SK-MEL-5 (cell line): ENCODE measurements at places on chromosomes 4 and X. TPM values are rescaled to one million over a fixed set of nuclear protein-coding genes. Genes with fewer than 3 reads are reported as not detected.

CFAP97 gene
- total RNA-seq = 73.5 and 74.9 TPM in 2 replicates

IL1RAPL2 gene
- not detected in 2 replicates for total RNA-seq

RADX gene
- total RNA-seq = 7.3 and 7.4 TPM in 2 replicates

CNKSR2 gene
- total RNA-seq = 3.0 and 3.1 TPM in 2 replicates

MAGEB6 gene
- 0.71 and 0.85 TPM in 2 replicates for total RNA-seq

DNA sequence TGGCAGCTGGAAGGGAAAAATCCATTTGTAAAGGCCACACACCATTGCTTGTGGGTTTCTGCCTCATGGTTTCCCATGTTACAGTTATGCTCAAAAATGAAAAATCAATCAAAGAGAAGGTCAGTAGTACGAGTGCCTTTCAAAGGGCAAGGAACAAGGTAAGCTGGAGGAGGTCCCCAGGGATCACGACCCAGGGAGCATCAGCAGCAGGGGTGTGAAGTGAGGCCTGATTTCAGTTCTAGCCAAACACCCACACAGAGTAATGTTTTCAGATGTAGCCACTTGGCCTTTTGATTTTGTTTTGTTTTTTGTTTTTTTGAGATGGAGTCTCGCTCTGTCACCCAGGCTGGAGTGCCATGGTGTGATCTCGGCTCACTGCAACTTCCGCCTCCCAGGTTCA is 69.4 kb upstream of the AFAP1 start:
- DNase-seq = no peak

DNA sequence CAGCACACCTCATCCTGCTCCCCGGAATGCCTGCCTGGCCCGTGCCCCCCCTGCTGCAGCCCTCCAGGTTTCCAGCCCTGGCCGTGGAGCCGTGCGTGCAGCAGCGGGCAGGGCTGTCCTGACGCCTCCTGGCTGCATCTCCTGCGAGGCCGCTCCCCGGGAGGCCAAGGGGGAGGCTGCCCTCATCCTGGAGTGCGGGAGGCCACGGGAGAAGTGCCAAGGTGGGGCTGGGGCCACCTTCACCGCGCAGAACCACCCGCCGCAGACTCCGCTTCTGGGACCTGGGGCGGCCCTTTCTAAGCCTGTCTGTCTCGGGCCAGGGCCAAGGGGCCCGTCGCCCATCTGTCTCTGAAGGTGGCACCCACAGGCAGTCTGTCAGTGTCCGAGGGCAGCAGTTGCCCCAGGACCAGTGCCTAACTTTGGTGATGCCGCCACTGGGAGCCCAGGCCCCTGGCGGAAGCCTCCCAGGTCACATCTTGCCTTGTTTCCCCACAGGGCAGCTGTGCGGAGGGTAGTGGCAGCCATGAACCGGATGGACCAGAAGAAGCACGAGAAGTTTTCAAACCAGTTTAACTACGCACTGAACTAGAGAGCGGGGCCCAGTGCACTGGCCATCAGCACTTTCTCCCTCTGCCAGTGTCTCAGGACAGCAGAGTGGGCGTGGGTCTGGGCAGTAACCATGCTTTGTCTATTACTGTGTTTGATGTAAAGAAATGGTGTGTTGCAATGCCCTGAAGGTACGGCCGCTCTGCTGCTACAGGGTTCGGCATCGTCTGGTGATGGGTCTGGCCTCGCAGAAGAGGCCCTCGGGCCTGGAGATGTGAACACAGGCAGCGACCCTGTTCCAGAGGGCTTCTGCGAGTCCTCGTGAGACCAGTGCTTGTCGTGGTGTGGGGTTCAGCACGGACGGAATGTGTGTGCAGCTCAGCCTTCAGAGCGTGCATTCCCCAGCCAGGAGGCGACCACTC is 20.6 kb downstream of the NKX1-1 start:
- DNase-seq = no peak

DNA sequence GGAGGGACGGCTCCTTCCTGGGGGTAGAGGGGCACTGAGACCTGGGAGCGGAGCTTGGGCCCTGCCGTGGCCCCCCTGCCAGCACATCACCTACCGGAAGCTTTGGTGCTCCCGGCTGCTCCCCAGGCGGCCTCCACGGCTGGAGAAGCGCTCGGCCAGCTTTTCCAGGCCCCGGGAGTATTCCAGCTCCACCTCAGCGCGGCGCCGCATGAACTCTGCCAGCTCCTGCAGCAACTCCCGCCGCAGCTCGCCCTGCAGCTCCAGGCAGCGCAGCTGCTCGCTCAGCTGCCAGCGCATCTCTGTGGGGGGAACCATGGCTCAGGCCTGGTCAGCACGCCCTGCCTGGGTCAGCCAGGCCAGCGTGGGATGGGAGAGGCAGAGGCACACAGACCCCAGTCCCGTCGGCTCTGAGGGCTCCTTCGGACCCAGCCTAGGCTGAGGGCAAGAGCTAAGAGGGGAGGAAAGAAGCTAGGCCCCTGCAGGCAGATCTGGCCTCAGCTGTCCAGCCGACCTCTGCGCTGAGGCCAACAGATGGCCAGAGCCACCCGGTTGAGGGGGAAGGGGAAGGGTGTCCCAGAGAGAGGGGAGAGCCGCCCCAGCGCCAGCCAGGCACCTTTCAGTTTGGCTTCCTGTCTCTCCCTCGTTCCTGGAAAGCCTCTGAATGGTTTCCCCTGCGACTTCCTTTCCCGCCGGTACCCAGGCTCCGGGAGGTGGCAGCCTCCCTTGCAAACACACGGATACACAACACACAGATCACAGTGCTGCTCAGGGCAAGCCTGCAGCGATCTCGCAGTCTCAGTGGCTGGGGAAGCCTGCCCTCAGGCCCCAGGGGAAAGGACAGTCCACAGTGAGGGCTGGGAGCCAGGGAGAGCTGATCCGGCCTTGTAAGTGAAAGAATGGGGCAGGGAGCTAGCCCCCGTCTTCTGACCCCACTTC is 4.3 kb downstream of the ARHGAP4 start:
- no peak for DNase-seq

- DNase-seq = no peak
Observed at GRCh38 chr4:69104719-69105275, 8.5 kb downstream of the UGT2B7 start.

DNA sequence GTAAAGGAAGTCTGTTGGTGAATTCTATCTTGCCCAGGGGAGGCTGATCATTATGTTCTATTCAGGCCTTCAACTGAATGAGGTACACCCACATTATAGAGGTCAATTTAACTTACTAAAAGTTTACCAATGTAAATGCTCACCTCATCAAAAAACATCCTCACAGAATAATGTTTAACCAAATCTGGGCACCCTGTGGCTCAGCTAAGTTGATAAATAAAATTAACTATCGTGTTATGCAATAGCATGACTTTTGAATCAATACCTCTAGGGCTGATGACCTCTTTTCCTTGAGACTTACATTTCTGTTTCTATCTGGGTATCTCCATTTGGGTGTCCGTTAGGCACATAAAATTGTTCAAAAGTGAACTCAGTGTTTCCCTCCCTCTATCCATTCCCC is 203.1 kb downstream of the TEX13C start:
- DNase-seq = no peak

- DNase-seq = no peak
Observed at GRCh38 chr4:90824266-90825150, 697.3 kb downstream of the CCSER1 start.

- DNase-seq = no peak
Observed at GRCh38 chr4:159292137-159292896, 189.4 kb downstream of the RAPGEF2 start.

GRCh38 chr4:81470456-81471297 is 1.0 kb downstream of the RASGEF1B start:
- DNase-seq = no peak

DNA sequence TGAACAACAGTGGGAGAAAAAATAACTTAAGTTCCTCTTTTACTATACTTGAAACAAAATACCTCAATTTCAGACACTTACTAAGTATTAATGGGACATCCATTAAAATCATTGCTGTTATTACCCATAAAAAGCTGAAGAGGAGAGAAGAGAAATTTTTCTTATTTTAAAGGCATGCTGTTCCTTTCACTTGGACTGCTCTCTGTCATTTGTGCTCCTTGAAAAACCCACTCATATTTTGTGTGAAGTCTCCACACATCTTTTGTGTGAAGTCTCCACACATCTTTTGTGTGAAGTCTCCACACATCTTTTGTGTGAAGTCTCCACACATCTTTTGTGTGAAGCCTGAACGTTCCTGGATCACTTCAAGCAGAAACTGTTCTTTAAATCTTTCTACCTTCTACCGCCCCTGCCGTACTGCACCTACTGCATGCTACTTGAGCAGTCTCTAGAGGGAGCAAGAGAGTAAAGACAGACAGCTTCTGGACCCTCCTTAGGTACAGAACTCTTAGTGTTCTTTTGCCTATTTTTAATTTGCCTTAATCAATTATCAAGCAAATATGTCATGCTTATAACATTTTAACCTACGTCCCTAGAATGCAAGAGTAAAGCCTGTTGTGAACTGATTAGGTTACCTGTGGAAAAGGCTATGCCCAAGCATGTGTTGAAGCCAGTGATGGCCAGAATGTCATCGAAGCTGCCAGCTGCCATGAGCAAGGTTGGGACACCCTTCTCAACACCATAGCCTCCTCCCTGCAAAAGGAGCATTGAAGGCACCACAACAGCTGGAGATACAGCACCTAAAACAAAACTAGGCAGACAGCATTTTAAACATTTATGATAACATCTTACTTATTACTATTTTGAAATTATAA is 27.1 kb upstream of the SLC9B1 start:
- peak; percentile 70 for DNase-seq

DNA sequence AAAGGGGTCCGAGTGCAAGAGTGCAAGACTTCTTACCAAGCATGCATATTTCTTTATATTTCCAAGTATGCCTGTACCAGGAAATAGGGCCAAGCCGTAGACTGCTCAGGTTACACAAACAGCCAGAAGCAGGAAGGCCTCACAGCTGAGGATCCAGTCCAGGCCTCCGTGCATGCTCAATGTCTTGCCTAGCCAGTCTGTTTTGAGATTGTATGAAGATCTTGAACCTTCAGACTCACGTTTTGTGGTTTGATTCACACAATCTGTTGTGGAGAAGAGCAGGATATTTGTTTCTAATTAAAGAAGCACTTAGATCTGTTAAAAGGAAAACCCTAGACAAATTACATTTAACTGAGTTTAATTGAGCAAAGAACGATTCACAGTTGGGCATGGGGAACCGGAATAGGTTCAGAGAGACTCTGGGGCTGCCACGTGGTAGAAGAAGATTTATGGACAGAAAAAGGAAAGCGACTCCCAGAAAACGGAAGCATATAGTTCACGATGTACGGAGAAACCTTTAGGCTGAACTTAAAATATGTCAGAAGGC is 1.2 kb downstream of the MGST2 start:
- no peak for DNase-seq

- DNase-seq = no peak
Observed at GRCh38 chrX:17053502-17053901, 107.0 kb downstream of the REPS2 start.

- DNase-seq = peak; percentile 74
Observed at GRCh38 chrX:150616179-150616862, 47.9 kb downstream of the MTM1 start.
